ENCODE measurements at places on chromosomes 1 and 21.
A peak's percentile ranks its signal among the peaks of the same experiment; 100 is the strongest.

- DNase-seq: no peak
Observed at GRCh38 chr1:25556132-25556670, 12.8 kb downstream of the LDLRAP1 start.

DNA sequence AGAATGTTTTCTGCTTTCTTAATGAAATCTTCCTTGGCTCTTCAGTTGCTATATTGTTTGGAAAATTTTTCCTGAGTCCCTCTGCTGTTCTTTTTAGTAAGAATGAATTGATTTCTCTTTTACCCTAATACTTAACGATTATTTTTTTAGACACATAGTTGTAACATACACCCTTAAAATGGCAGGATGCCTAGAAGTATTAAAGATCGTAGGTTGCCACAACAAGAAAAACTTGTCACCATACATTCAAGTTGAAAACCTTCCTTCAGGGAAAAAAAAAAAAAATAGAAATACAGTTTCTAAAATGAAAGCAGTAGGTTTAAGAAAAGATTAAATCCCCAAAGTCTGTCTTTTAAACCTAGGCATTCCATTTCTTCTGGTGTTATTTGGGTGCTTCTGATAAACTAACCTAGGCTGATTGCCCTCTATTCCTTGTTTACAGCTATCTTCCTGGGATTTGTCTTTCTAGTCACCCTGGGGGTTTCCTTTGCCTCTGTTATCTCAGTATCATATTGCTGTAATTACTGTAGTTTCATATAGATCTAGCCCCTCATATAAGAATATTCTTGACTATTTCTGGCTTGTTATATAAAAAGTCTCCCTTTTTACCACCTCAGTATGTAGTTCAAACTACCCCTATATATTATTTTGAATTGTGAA, 16.8 kb downstream of the SUCO start:
- no peak for DNase-seq

GRCh38 chr21:33403786-33404585, 773 bp downstream of the IFNGR2 start:
- DNase-seq: peak; percentile 34

DNA sequence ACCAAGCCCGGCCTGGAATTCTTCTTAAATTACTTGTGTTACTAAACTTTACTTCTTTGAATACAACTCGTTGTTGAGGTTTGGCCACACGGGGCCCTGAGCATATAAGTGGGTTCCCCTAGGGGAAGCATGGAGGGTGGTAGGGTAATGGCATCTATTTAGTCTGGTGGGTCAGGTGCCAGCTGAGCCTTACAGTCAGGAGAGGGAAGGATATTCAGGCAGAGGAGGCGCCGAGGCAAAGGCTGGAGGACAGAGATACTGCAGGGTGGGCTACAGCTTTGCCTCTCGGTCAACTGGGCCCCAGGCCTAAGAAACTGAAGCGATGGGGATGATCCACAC, 424 bp upstream of the NECAP2 start:
- no peak for DNase-seq

GRCh38 chr1:193285641-193286040, 99.2 kb upstream of the B3GALT2 start:
- no peak for DNase-seq

DNA sequence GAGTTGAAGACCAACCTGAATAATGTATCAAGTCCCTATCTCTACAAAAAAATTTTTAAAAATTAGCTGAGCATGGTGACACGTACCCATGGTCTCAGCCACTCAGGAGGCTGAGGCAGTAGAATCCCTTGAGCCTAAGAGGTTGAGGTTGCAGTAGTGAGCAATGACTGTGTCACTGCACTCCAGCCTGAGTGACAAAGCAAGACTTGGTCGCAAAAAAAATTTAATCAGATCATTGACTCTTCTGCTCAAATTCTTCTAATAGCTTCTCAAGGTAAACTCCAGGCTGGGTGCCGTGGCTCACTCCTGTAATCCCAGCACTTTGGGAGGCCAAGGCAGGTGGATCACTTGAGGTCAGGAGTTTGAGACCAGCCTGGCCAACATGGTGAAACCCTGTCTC, 85.9 kb upstream of the PUM1 start:
- no peak for DNase-seq

GRCh38 chr21:32826329-32827167, 55.0 kb upstream of the PAXBP1 start:
- peak; percentile 52 for DNase-seq

GRCh38 chr1:86239490-86239889, 82.9 kb upstream of the COL24A1 start:
- no peak for DNase-seq

- DNase-seq: no peak
Observed at GRCh38 chr1:11979028-11979850, 1.0 kb upstream of the MFN2 start.

- no peak for DNase-seq
Observed at GRCh38 chr1:86515597-86515996, 31.3 kb upstream of the CLCA4 start.

GRCh38 chr1:98405581-98406074, 255.9 kb upstream of the SNX7 start:
- DNase-seq: no peak

DNA sequence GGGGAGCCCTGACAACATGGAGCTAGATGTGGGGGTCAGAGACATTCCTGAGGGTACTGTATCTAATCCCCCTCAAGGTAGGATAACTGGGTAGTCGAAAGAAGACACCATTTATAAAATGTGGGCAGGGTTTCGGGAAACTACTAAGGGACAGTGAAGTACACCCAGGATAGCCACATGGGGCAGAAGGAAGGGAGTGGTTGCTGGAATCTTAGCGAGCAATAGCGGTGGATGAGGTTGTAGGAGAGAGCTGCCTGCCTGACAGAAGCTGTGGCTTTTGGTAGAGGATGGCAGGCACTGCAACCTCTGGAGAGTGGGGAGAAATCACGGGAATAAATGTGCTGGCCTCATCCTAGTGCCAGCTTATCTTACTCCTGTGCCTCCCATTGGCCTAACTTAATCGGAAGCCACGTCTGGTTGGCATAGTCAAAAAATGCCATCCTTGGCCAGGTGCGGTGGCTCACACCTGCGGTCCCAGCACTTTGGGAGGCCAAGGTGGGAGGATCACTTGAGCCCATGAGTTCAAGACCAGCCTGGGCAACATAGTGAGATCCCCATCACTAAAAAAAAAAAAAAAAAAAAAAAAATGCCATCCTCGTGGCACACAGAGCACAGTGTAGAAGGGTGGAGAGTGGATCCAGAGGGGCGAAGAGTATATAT, 23.4 kb upstream of the MAPKAPK2 start:
- no peak for DNase-seq

GRCh38 chr1:181485287-181486097, 2.2 kb downstream of the CACNA1E start:
- DNase-seq: peak; percentile 63

DNA sequence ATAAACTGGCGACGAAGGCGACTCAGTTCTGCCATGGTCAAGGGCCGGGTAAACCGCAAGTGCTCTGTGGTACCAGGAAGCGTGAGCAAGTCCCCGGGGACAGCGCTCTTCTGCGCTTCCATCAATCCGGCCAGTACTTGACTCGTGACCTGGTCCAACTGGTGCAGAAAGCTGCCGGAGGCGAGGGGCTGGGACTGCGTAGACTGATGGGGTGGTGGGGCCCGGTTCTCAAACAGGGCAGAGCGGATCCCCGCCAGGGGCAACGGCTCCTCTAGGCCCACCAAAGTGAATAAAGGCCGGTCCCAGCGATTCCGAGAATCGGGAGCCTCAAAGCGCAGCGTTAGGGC, 852 bp downstream of the KTI12 start:
- no peak for DNase-seq

- peak; percentile 11 for DNase-seq
Observed at GRCh38 chr1:15667362-15667761, 16.8 kb upstream of the PLEKHM2 start.

DNA sequence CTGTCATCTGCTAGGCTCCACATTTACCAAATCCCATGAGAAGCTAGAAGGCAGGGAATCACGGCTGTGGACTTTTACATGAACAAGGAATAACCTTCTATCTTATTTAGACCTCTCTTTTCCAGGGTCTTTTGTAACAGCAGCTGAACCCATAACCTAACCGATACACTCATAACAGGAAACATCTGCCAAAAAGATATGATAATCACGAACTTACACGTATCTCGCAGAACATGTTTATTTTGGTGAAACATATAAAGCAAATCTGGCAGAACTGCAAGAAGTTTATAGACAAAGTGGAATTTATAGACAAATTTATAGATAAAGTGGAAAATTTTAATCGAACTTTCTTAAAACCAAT, 20.4 kb downstream of the TINAGL1 start:
- no peak for DNase-seq

- DNase-seq: no peak
Observed at GRCh38 chr1:72051538-72051937, 230.8 kb downstream of the NEGR1 start.

DNA sequence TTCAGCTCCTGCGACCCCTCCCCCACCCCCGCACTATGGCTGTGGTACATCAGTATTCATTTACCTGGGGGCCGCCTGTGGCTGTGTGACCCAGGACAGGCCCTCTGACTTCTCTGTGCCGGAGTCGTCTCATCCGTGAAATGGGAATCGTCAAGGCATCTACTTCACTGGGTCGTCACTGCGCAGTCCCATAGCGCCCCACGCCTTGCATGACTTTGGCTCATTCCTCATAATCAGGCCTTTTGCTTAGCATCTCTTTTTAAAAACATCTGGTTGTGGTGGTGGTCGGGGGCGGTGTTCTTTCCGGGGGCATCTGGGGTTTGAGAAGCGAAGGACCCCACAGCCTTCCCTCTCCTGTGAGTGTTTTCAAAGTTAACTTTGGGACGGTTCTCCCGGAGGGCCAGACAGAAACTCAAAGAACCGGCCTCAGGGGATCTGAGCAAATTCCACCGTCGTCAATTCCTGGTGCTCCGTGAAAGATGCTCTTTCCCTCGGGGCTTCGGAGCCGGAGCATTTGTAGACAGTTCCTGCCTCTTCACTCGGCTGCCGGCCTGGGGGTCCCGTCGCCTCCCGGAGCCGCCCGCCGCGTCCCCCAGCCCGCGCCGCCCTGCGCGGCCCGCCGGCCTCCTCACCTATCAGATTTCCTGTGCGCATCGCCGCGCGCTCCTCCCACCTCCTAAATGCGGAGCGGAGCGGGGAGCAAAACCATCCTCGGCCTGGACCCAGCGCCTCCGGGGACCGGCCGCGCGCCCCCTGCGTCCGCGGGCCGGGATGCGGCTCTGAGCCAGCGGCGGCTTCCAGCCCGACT, at the start of gene B3GALT5:
B3GALT5 (plus strand) TSS at position 708 of the 808 bp plus-strand sequence. CDS start 47,620 bp downstream, outside the sequence.
- DNase-seq: peak; percentile 55

DNA sequence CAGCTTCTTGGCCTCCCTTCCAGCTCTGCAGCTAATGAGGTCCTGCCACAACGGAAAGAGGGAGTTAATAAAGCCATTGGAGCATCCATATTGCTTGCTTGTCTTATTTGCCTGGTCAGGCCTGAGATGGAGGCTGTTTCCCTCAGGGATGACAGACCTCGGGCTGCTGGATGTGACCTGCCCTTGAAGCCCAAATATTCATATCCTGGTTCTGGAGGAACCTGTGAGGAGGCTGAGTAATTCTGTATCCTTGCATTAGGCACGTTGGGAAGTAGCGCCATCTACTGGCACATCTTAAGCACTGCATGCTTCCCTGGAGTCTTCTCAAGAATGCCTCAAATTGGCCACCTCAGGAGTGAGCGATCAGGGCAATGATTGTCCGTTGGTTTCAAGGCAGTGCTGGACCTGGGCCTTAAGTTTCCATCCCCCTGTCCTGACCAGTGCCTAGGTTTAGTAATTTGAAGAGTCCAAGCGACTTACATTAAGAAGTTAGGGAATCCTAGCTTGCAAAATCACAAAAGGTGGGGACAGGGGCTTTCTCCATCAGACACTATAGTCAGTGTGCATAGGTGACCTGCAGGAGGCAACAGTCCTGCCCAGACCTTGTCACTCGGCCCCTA, 13.8 kb upstream of the NASP start:
- DNase-seq: peak; percentile 34

DNA sequence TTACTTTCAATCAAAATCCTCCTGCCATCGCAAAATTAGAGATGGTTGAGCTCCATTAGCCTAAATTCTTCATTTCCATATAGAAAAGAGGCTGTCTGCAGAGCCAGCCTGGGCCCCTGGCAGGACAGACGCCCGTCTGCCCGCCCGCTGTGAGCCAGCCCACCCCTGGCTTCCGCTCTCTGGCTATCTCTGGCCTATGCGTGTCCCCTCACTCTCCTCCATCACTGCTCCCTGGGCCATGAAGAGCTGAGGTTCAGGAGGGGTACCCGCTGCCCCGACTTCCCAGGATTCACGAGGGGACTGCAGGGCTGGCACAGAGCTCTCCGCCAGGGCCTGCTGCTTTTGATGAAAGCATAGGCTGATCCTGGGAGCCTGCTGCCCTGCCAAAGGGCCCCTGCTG, 117.6 kb downstream of the CASZ1 start:
- DNase-seq: peak; percentile 70

- no peak for DNase-seq
Observed at GRCh38 chr1:112717263-112717873, 2.2 kb upstream of the PPM1J start.

GRCh38 chr1:228664399-228664914, 70.8 kb upstream of the RHOU start:
- peak; percentile 29 for DNase-seq

- no peak for DNase-seq
Observed at GRCh38 chr21:27818847-27819246, 852.0 kb upstream of the ADAMTS5 start.

- DNase-seq: no peak
Observed at GRCh38 chr1:68811806-68812205, 314.9 kb upstream of the DEPDC1 start.

DNA sequence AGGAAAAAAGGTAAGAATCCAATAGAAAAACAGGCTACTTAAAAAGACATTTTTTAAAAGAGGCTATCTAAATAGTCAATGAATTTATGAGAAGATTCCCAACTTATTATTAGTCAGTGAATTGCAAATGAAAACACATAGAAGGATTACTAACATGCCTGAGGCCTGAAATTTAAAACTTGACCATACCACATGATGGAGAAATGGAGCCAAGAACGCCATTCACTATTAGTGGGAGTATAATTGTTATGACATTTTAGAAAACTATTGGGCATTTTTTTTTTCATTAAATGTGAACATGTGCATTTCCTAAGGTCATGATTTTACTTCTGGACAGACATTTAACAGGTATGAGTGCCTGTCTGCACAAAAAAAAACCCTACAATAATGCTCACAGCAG, 24.8 kb upstream of the OR2B11 start:
- DNase-seq: no peak

DNA sequence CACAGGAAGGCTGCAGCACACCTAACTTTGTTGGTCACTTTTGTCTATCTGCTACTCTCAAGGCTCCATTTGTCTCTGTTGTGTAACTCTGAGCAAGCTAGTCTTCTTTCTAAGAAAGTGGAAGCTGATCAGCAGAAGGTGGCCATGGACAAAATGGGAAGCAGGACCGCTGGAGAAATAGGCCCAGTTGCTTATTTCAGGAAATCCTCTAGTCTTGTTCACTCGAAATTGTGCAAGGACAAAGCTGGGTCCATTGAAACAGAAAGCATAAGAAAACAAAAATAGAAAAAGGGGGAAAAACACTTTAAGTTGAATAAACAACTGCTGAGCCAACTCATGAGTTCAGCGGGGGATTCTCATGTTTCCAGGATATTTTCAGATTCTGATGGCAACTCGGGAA, 150.1 kb downstream of the PBX1 start:
- no peak for DNase-seq

- DNase-seq: no peak
Observed at GRCh38 chr1:52424231-52424636, 19.8 kb downstream of the PRPF38A start.

GRCh38 chr1:234079896-234080295, 175.4 kb downstream of the SLC35F3 start:
- no peak for DNase-seq

All from NCI-H524 (cell line).